ENCODE measurements at places on chromosomes 1 and 21.

- DNase-seq = no peak
Observed at GRCh38 chr1:109243221-109243620, 6.1 kb upstream of the CELSR2 start.

DNA sequence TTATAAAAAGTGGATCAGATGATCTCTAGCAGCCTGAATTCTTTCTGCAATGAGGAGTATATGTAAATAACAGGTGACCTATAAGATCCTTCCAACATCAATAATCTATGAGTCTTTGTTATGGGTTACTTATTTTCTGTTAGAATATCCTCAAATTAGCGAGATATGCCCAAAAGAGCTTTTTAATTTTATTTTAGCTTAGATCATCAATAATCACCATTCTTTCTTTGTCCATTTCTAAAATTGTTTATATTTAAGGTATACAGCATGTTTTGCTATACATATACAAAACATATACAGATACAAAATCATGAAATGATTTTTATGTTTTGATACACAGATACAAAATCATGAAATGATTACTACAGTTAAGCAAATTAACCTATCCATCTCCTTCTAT is 11.8 kb downstream of the RABGAP1L start:
- DNase-seq = no peak

GRCh38 chr1:8903908-8904650 is 25.6 kb upstream of the ENO1 start:
- no peak for DNase-seq

DNA sequence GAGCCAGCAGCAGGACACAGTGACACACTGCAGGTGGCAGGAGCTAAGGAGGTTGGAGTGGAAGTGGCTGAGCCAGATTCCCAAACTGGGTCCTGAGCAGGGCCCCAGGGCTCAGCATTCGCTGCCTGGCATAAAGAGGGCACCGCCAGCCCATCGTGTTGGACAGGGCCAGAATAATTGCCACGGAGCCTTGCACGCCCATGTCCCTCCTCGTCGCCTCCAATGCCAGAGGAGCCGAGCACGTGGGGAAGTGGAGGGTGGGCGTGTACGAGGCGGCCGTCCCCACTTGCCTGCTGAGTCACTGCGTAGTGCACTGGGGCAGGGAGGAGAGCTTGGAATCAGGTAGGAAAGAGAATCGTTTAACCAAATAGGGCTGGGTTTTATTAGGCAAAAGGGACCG is 26.1 kb upstream of the LRRC47 start:
- no peak for DNase-seq

GRCh38 chr1:49052102-49052501 is 275.4 kb upstream of the BEND5 start:
- no peak for DNase-seq

DNA sequence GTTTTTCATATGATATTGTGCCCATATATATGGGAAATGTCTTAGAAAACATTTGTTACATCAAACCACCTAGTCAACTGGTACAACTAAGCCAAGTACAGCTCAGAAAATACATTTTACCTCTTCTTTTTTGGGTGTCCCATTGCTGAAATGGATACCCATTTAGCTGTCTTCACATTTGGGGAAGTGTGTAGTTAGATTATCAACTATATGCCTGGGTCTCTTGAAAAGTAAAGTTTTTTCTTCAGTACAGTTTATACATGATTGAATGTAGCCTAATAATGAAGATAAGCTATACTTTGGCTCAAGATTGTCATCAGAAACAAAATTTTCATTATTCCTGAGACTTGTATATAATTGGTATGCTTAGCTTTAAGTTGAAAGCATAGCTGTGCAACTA is 2.0 kb downstream of the AGO3 start:
- DNase-seq = no peak

- no peak for DNase-seq
Observed at GRCh38 chr1:116671912-116672311, 4.4 kb upstream of the IGSF3 start.

- no peak for DNase-seq
Observed at GRCh38 chr1:2269193-2269921, 41.2 kb downstream of the SKI start.

GRCh38 chr1:178951600-178951999 is 74.1 kb upstream of the FAM20B start:
- DNase-seq = no peak

GRCh38 chr1:51044199-51044598 is 57.8 kb upstream of the C1orf185 start:
- DNase-seq = no peak

GRCh38 chr1:28519946-28520725 is 14.3 kb downstream of the RCC1 start:
- no peak for DNase-seq

- no peak for DNase-seq
Observed at GRCh38 chr1:42551180-42551579, 88.1 kb downstream of the CCDC30 start.

DNA sequence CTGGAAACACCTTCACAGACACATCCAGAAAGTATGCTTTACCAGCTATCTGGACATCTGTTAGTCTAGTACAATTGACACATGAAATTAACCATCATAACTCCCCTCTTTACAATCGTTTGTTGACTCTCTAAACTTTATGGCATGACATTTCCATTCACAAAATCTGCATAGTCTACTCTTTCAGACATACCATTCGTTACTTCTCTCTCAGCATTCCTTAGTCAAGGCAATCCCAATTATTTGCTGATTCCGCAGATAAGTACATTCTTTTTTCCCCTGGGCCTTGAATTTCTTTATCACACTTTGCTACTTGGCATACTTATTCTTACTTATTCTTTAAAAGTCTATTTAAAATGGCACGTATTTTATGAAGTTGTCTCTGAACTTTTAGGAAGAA is 15.1 kb upstream of the CRB1 start:
- no peak for DNase-seq

- no peak for DNase-seq
Observed at GRCh38 chr1:225608014-225608796, 44.7 kb downstream of the ENAH start.

DNA sequence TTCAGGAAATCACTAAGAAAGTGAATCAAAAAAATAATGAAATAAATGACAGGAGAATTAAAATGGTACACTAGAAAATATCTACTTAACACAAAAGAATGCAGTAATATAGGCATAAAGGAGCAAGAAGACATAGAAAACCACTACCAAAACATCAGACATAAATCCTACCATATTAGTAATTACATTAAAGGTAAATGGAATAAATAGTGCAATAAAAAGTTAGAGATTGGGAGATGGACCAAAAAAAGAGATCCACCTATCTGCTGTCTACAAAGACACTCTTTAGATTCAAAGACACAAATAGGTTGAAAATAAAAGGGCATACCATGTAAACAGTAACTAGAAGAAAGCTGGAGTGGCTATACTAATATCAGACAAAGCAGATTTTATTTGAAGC is 167.0 kb upstream of the SAMSN1 start:
- no peak for DNase-seq

DNA sequence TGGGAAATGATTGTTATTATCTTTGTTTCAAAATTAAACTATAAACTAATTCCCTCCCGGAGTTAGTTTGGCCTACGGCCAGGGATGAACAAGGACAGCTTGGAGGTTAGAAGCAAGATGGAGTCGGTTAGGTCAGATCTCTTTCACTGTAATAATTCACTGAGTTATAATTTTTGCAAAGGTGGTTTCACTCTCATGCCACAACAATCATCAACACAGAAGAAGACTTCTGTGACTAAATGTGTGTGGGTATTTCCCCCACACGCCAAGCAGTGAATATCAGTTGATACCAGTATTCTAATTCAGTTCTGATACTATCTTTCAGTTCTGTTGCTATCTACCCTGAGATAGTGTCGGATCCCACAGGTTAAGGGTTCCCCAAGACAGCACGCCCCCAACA is 215.1 kb downstream of the S1PR1 start:
- DNase-seq = peak; percentile 4

DNA sequence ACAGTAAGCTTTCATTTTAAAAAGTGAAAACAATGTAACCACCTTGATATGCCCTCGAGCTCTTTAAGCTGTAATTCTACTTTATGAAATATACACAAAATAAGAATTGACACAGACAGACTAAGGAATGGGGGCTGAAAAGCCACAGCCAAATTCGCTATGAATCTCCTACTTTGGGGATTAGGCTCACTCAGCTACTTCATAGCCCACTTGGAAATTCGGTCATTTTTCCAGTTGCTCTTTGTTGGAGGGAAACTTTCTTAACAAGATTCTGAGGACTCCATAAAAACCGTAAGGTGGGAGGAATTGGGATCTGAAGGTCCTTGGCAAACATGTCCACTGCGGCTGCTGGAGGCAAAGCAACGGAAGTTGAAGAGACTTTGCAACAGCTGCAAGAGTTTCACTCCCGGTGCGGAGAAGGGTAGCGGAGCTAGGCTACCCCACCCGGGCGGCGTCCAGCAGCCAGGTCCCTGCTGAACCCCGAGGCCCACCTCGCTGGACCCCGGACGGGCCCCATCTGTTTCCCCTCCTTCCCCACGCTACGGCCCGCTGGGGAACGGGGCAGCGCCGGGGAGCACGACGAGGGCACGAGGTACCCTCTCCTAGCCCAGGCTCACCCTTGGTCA is 634 bp downstream of the MYCBP start:
- peak; percentile 13 for DNase-seq

DNA sequence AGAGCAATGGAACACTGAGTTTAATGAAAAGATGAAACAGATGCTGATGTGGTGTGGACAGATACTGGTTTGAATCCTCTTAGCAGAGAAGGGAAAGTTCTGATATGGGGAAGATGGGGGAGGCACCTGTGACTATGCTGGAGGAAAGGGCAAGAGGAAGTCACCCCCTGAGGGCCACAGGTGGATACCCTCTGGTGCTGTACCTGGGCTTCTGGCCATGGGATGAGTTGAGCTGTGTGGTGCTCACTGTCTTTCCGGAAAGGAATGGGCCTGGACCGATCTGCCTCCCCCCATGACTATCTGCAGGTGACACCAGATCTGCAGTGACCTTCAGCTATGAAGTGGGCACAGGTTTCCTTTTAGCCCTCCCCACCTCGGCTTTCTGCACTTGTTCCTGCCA is 52.4 kb downstream of the IER5 start:
- DNase-seq = no peak

DNA sequence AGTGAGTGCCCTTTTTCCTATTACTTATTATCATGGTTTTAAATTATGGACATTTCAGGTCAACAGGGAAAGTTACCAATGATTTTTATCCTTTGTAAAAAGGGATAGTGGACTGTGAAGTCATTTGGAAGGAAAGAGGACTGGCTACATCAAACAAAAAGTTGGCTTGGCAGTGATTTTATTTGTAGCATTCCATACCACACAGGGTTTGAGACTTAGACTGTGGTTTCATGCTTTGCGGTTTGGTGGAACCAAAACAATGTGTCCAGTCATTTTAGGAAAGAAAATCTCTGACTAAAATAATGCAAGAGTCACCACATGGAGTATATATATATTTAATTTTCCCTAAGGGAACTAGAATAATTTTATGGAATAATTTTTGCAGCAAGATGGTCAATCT is 239.5 kb downstream of the HMCN1 start:
- DNase-seq = no peak

DNA sequence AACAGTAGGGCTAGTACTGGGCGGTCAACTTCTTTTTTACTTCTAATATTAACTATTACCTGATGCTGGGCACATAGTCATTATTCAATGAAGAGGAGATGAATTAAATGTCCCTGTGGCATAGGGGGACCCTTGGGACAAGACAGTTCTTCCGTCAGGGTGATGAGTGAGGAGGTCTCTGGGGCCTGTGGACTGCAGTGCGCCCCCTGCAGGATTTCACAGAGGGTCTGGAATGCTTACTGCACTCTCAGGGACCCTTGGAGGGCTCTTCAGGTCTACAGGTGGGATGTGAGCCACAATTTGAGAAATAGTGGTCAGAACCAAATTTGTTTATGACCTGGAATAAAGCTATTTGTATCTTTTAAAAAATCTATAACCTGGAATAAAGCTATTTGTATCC is 149.4 kb downstream of the FAM78B start:
- no peak for DNase-seq

DNA sequence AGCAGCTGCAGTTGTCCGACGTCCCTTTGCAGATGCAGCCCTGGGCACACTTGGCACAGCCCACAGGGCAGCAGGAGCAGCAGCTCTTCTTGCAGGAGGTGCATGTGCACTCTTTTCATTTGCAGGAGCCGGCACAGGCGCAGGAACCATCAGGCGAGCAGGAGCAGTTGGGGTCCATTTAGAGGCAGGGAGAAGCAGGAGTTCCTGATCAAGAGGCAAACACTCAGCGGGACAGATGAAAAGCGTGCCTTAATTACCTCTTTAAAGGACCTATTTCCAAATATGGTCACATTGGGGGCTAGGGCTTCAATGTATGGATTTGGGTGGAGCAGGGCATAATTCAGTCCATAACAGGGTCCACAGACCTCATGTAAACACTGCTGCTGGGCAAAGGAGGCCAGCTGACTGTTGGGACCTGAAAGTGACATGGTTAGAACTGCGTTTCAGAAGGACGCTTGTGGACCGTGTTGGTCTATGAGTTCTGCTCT is 4.3 kb upstream of the CPLANE2 start:
- DNase-seq = no peak

GRCh38 chr1:3125078-3125477 is 56.1 kb downstream of the PRDM16 start:
- DNase-seq = no peak

- no peak for DNase-seq
Observed at GRCh38 chr1:226650236-226650841, 88.7 kb downstream of the ITPKB start.

DNA sequence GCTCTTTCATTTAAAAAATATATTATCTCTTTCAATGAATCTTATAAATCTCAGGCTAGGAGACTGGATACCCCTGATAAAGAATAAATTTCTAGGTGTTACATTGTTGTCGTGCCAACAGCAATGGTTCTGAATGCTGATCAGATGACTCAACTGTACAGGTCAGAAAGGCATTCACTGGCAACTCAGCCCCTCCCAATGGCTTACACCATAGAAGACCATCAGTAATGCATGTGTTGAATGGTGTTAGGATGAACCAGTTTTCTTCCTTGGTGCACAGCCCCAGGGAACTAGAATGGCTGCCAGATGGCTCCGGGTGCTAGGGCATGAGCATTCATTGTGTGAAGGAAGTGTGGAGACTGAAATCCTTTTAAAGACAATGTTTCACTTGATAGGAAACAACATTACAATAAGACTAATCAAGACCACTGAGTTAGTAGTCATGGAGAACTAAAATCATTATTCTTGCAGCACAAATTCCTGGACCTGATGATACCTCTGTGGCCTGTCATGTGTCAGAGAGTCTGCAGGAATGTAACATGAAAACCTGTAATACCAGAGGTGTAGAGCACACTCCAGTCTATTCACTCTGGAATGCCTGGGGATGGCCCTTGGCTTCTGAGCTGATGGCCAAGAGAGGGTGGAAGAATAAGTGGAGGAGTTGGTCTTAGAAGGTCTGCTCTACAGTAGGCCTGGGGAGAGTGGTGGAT is 187.7 kb upstream of the LMO4 start:
- no peak for DNase-seq

DNA sequence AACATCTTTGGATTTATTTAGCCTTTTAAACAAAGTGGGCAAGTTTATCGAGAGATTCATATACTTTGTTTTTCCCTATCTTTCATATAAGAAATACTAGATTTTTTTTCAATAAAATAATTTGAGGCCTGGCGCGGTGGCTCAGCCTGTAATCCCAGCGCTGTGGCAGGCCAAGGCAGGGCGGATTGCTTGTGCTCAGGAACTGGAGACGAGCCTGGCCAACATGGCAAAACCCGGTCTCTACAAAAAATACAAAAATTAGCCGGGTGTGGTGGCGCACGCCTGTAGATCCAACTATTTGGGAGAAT is 1.6 kb upstream of the CDC14A start:
- no peak for DNase-seq

GRCh38 chr1:210822932-210823331 is 311.0 kb downstream of the KCNH1 start:
- DNase-seq = no peak
